Kidney (tissue), 22 donors: ENCODE measurements at places on chromosomes 7 and 10. TPM values are rescaled to one million over a fixed set of nuclear protein-coding genes. Genes with fewer than 3 reads are reported as not detected.

GRCh38 chr10:88754287-88754686 lies 5.5 kb upstream of the LIPN start:
- no peak for DNase-seq

DNA sequence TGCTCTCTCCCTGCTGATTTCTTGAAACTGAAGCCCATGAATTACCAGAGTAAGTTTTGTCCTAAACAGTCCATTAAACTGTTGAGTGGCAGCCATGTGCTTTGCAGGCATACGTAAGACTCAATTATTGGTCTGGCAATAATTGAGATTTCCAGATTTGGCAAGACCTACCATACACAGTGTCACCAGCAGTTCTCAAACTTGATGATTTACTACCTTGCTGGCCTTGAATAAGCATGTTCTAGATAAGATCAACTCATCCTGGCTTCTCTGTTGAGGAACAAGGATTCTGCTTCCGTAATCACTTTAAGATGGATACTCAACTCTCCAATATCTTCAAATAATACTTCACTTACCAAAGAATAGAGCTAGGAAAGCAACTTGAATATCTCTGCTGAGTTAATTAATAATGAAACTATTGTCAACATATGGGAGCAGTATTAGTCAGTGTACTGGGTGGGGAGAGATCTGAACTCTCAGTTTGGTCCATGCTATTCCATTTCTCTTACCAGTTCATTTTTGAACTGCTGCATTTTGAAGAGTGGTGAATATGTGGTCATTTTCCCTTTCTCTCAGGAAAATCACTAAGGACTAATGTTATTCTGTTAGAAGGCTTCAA lies 181.4 kb downstream of the IPMK start:
- DNase-seq, result no peak

- DNase-seq, result no peak
Observed at GRCh38 chr7:130149281-130150139, 55.7 kb downstream of the TMEM209 start.

DNA sequence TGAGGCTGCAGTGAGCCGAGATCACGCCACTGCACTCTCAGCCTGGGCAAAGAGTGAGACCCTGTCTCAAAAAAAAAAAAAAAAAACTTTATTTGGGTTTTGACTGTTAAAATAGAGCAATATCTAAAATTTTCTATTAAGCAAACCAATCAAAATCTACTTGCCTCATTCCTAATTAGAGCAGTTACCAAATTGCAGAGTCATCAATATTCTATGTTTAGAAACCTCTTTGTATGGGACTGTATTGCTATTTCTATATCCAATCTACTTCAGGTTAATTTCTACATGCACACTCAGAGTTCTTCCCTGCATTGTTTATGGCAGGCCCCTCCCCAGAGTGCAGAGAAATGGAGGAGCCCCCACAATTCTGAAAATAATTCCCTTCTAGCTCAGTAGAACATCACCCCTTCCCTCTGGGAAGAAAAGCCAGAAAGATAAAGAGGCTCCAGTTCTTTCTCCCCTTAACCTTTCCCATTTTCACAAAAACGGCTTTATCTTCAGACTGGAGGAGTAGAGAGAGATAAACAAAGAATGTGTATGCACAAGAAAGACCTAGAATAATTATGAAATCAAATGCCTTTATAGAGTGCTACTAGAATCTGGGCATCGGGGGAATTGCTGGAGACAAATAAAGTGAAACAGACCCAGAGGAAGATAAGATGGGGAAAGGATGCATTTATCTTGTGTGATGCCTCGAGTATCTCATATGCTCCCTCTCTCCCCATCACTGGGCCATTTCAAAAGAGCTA lies 17.9 kb downstream of the SCRN1 start:
- no peak for DNase-seq

DNA sequence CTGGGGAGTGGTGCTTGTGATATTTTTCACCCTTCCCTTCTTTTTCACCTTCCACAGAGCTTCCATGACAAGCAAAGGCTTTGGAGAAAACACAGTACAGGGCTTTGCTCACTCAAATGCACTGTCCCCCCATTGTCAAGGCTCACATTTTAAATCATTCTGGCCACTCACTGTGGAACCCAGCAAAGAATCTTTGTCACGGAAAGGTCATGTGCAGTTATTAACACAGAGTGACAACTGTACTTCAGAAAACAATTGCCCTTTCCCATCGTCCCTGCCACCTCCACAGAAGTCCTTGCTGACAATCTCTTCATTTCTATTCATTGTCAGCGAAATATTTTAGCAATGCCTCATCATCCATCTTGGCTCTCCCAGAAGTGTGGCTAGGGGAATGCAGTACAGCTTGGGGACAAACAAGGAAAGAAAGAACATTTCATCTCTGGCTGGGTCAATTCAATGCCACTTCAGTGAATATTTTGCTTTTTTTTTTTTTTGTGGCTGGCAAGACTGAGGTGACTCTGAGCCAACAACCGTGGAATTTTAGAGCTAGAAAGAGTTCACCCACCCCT lies 851.0 kb downstream of the KCNMA1 start:
- no peak for DNase-seq

- DNase-seq, result no peak
Observed at GRCh38 chr10:43570971-43571370, 3.4 kb downstream of the ZNF239 start.

DNA sequence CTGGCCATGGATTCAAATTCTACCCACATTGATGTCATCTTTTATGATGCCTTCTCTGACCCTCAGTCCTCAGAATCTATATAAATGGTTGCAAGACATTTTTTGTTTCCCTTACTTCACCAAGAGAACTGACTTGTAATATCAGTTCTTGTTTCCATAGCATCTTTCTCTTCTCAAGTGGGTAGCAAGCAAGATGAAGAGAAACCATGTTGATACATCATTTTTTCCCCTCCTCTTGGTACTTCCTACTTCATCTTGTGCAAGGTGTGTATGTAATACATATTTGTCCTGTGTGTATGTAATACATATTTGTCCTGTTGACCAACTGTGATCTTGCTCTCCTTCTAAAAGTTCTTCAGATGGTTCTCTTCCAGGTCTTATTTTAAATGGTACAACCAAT lies 348.6 kb downstream of the PTEN start:
- DNase-seq, result no peak

DNA sequence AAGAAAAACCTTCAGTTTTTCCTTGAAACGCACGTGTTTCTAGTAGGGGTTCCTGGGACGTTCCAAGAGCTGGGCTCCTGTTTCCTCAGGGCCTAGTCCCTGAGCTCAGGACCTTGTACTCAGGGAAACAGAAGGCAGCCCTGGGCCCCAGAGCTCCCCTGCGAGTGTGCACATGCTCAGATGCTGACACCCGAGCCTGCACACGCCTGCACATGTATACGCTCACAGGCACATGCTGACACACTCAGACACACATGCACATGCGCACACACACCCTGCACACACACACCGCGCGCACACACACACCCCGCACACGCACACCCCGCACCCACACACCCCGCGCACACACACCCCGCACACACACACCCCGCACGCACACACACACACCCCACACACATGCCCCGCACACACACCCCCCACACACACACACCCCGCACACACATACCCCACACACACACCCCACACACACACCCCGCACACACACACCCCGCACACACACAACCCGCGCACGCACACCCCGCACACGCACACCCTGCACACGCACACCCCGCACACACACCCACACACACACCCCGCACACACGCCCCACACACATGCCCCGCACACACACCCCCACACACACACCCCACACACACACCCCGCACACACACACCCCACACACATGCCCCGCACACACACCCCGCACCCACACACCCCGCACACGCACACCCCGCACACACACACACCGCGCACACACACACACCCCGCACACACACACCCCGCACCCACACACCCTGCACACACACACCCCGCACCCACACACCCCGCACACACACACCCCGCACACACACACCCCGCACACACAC lies 52.2 kb downstream of the CALML3 start:
- DNase-seq, result peak; percentile 61

GRCh38 chr10:72030762-72031543 lies 57.4 kb downstream of the SPOCK2 start:
- DNase-seq, result peak; percentile 58

- DNase-seq, result no peak
Observed at GRCh38 chr7:104550362-104550761, 222.0 kb downstream of the LHFPL3 start.

- DNase-seq, result no peak
Observed at GRCh38 chr7:79702116-79702515, 248.6 kb upstream of the MAGI2 start.

Gene EIF5AL1
- total RNA-seq, result 0.54 TPM

Gene NPC1L1
- total RNA-seq, result 0.88 TPM

Gene UCN3
- not detected for total RNA-seq
